Psoas muscle (tissue), 8 donors: ENCODE measurements at places on chromosomes 3 and 15.

GRCh38 chr3:181956122-181956521, 244.4 kb downstream of the SOX2 start:
- H3K27ac ChIP-seq, result no peak overlapping the region
- H3K4me3 ChIP-seq, result no peak overlapping the region
- DNase-seq, result no peak
- H3K4me1 ChIP-seq, result no peaks in the 10 kb centered on the region
- no peaks in the 10 kb centered on the region for H3K27me3 ChIP-seq
- no peaks in the 10 kb centered on the region for H3K36me3 ChIP-seq

GRCh38 chr3:152244517-152244888, 24.2 kb upstream of the MBNL1 start:
- peaks cover 21% of the 10 kb centered on the region for H3K4me1 ChIP-seq
- H3K27ac ChIP-seq, result no peak overlapping the region
- H3K27me3 ChIP-seq, result no peaks in the 10 kb centered on the region

- H3K27ac ChIP-seq, result no peak overlapping the region
- DNase-seq, result no peak
- H3K27me3 ChIP-seq, result no peaks in the 10 kb centered on the region
- no peaks in the 10 kb centered on the region for H3K36me3 ChIP-seq
- H3K4me1 ChIP-seq, result no peaks in the 10 kb centered on the region
- H3K4me3 ChIP-seq, result no peak overlapping the region
These were observed 7.7 kb downstream of the COL8A1 start for GRCh38 chr3:99646107-99646435.

- peak; percentile 90 for DNase-seq
- H3K4me1 ChIP-seq, result peaks cover 28% of the 10 kb centered on the region
- H3K27ac ChIP-seq, result peak overlapping the region; percentile 44
- H3K36me3 ChIP-seq, result no peaks in the 10 kb centered on the region
- H3K4me3 ChIP-seq, result no peak overlapping the region
These were observed 217.1 kb upstream of the TPRG1 start for GRCh38 chr3:188954590-188955208.

DNA sequence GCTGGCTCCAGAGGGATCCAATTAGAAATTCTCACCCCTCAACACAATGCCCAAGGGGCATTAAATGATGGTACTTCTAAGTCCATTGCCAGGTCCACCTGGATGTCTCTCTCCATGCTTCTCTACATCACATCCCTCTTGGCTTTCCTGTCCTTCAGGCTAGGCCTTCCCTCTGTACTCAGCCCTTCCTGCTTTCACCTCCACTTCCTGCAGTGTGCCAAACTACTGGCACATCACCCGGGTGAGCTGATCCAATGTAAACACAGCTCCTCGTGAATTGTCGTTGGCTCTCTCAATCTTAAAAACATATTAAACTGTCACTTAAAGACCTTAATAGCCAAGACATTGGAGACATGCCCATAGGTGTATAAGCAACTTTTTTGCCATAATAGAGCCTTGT, 4.0 kb downstream of the LMCD1 start:
- no peak for DNase-seq
- H3K27me3 ChIP-seq, result no peaks in the 10 kb centered on the region
- H3K4me3 ChIP-seq, result peak overlapping the region; percentile 64
- H3K4me1 ChIP-seq, result peaks cover 64% of the 10 kb centered on the region
- peak overlapping the region; percentile 85 for H3K27ac ChIP-seq

- no peaks in the 10 kb centered on the region for H3K4me1 ChIP-seq
- H3K27ac ChIP-seq, result no peak overlapping the region
- H3K36me3 ChIP-seq, result no peaks in the 10 kb centered on the region
- H3K27me3 ChIP-seq, result no peaks in the 10 kb centered on the region
These were observed 7.9 kb upstream of the GOLGA8B start for GRCh38 chr15:34591306-34591705.

DNA sequence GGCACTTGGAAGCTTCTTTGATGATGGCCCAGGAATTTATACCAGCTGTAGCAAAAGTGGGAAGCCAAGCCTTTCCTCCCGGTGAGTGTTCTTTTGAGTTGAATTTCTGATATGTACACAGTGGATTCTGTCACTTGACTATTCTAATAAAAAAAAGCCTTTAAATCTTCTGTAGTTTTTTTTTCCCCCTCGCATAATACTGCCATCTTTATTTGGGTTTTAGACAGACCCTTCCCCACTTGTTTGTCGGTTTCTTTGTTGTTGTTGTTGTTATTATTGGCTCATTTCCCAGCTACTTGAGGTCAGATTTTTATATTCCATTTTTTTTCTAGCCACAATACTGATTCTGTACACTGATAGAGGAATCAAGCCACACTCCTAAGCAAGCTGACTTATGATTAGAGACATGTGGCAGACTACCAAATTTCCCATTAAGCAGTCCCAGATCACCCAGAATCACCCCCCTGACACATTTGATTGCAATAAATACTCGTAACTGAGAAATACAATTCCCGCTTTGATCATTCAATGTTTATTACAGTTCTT, 122.4 kb upstream of the IL12A start:
- peak overlapping the region; percentile 67 for H3K27ac ChIP-seq
- no peak for DNase-seq
- H3K4me1 ChIP-seq, result peaks cover 63% of the 10 kb centered on the region

DNA sequence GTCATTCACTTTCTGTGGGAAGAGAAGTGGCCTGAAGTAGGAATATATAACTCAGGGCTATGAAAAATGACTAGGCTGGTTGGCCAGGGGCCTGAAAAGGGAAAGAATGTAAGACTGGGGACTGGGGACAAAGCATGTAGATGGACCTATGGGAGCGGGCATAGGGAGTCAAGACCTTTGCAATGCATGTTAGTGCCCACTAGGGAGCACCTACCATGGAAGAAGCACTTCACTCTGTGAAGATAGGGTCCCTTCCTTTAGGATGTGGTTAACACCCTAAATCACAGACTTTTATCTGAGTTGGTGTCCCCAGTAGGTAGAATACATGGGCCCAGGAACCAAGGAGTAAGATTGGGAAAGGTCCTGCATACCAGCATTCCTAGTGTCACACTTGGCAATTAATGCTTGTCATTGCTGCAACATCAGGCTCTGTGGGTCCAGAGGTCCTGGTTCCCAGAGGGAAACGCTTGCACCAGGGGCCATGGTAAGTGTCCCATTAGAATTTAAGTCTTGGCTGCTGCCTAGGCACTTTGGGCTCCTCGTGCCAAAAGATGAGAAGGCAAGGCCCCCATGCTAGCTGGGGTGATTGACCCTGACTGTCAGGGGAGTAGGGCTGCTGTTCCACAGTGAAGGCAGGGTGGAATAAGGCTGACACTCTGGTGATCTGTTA, 79.6 kb downstream of the CRYGS start:
- H3K27me3 ChIP-seq, result peaks cover 1% of the 10 kb centered on the region
- H3K4me3 ChIP-seq, result no peak overlapping the region
- DNase-seq, result no peak
- H3K4me1 ChIP-seq, result no peaks in the 10 kb centered on the region
- H3K27ac ChIP-seq, result no peak overlapping the region

DNA sequence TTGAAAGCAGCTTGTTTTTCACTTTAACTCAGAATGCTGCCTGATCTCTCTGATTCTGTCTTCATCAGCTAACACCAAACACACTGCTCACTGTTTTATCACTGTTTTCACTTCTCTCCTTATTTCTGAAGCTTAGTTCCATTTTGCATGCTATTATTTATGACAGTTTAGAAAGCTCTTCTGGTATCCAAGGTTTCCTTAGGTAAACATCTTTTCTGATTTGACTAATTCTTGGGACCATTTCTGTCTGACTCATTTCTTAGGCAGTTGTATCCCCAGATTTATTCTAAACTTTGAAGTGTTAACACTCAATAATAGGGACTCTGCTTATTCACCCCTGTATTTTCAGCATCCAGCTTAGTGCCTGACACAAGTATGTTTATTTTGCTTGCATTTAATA, 167.7 kb downstream of the BCHE start:
- DNase-seq, result no peak
- no peaks in the 10 kb centered on the region for H3K4me1 ChIP-seq
- no peak overlapping the region for H3K4me3 ChIP-seq
- no peaks in the 10 kb centered on the region for H3K27me3 ChIP-seq
- H3K27ac ChIP-seq, result no peak overlapping the region

GRCh38 chr15:94203306-94203705, 28.1 kb upstream of the MCTP2 start:
- H3K27ac ChIP-seq, result no peak overlapping the region
- no peaks in the 10 kb centered on the region for H3K4me1 ChIP-seq
- no peak for DNase-seq
- H3K27me3 ChIP-seq, result no peaks in the 10 kb centered on the region
- H3K4me3 ChIP-seq, result no peak overlapping the region

- no peaks in the 10 kb centered on the region for H3K27me3 ChIP-seq
- no peaks in the 10 kb centered on the region for H3K36me3 ChIP-seq
- no peak overlapping the region for H3K4me3 ChIP-seq
- no peak for DNase-seq
- no peaks in the 10 kb centered on the region for H3K4me1 ChIP-seq
These were observed 30.9 kb upstream of the ARRDC4 start for GRCh38 chr15:97929456-97930229.

DNA sequence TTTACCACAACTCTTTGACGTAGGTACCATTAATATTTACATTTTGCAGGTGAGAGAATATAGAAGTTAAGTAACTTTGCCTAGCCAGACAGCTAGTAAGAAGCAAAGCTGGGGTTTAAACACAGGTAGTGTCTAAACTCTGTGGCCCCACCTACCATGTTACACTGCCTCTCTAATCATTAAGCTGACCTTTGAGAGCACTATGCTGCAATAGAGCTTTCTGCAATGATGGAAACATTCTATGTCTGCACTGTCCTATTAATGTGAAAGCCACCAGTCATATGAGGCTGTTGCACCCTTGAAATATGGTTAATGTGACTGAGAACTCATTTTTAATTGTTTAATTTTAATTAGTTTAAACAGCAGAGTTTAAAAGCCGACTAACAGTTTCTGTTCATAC, 6.3 kb upstream of the RARB start:
- no peaks in the 10 kb centered on the region for H3K27me3 ChIP-seq
- no peak for DNase-seq
- no peak overlapping the region for H3K4me3 ChIP-seq
- no peaks in the 10 kb centered on the region for H3K36me3 ChIP-seq
- H3K4me1 ChIP-seq, result no peaks in the 10 kb centered on the region

- H3K36me3 ChIP-seq, result peaks cover 54% of the 10 kb centered on the region
- H3K4me1 ChIP-seq, result peaks cover 20% of the 10 kb centered on the region
- no peak overlapping the region for H3K27ac ChIP-seq
- no peak for DNase-seq
- H3K4me3 ChIP-seq, result no peak overlapping the region
- no peaks in the 10 kb centered on the region for H3K27me3 ChIP-seq
These were observed 84.4 kb downstream of the PGPEP1L start for GRCh38 chr15:98923171-98923570.

- no peaks in the 10 kb centered on the region for H3K4me1 ChIP-seq
- no peak overlapping the region for H3K4me3 ChIP-seq
- H3K27me3 ChIP-seq, result no peaks in the 10 kb centered on the region
- H3K27ac ChIP-seq, result no peak overlapping the region
These were observed 34.5 kb downstream of the PLA2G4D start for GRCh38 chr15:42059661-42060476.

DNA sequence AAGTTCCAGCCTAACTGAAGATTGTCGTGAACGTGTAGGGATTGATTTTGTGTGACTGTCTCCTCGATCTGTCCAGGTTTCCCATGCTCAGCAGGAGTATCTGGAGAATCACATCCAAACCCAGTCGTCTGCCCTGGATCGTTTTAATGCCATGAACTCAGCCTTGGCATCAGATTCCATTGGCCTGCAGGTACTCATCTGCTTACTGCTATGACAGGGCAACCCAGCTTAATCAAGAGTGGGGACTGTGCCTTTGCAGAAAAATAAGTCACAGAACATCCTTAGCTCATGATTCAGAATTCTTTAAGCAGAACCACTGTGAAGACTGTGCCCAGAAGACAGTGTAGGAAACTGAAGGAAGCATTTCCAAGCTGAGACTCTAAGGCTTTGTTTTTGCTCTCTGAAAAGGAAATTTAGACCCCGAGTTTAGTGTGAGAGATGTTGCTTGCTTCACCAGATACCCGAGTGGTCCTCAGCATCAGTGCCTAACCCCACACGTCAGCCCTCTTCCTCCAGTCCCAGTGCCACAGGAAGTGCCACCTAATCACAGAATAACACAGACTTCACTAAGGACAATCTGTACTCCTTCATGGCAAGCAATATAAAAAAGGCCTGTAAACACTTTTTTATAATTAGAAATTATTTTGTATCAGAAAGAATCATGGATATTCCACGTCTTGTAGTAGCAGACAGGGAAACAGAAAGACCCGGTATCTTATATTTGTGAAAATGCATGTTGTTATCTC, 34.2 kb downstream of the MYZAP start:
- no peak for DNase-seq
- peaks cover 18% of the 10 kb centered on the region for H3K4me1 ChIP-seq
- H3K36me3 ChIP-seq, result no peaks in the 10 kb centered on the region

GRCh38 chr3:187630404-187630803, 39.8 kb downstream of the SST start:
- no peaks in the 10 kb centered on the region for H3K36me3 ChIP-seq
- no peaks in the 10 kb centered on the region for H3K27me3 ChIP-seq
- no peak overlapping the region for H3K27ac ChIP-seq
- no peak for DNase-seq
- peaks cover 11% of the 10 kb centered on the region for H3K4me1 ChIP-seq
